COLO829 (cell line): ENCODE measurements at places on chromosomes 5 and 9.
A peak's percentile ranks its signal among the peaks of the same experiment; 100 is the strongest.

DNA sequence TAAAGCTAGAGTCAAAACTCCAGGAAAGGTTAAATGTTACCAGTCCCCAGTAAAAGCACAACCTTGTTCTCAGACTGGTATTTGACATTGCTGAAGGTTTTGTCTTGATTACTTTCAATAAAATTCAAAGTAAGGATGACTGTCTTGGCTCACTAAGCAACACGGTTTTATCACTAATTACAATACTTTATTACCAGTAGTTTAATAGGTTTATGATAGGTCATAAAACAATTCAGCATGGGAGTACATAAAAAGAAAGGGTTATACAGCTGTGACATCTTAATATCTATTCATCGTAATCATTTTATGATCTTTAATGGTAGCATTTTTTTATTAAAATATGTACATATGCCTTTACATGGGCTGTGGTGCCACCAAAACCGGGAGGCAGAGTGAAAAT, 370.7 kb upstream of the IRX2 start:
- DNase-seq: no peak

- DNase-seq: no peak
Measured at GRCh38 chr5:179454356-179454755, 96.0 kb upstream of the RUFY1 start.

- DNase-seq: no peak
Measured at GRCh38 chr5:148880696-148881095, 54.3 kb downstream of the ADRB2 start.

- no peak for DNase-seq
Measured at GRCh38 chr5:6452622-6453504, 4.2 kb downstream of the UBE2QL1 start.

DNA sequence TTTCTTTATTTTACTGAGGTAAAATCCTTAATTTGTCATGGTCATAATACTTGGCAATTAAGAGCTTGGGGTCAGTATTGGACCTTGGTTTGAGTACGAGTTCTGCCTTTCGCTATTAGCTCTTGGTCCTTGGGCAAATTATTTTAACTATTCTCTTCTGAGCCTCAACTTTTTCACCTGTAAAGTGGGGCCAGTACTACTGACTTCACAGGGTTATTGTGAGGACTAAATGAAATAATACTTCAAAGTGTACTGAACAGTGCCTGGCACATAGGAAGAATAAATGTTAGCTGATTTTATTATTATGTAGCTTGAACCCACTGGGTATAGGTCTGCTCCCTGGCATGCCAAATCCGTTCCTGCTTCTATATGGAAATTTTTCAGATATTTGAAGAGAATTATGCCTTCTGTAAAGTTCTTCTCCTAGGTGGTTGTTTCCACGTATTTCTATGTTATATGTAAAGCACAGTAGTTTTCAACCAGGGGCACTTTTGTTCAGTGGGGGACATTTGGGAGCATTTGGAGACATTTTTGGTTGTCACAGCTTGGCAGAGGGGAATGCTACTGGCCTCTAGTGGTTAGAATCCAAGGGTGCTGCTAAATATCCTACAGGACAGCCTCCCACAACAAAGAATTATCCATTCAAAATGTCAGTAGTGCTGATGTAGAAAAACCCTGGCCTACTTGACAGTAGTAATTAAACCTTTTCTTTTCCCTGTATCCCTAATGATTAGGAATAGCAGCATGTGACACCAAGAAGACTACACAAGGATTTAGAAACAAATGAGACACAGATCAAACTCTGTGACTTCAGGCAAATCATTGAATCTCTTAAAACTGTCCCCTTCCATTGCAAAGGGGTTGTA, 4.5 kb downstream of the RCL1 start:
- DNase-seq: no peak

DNA sequence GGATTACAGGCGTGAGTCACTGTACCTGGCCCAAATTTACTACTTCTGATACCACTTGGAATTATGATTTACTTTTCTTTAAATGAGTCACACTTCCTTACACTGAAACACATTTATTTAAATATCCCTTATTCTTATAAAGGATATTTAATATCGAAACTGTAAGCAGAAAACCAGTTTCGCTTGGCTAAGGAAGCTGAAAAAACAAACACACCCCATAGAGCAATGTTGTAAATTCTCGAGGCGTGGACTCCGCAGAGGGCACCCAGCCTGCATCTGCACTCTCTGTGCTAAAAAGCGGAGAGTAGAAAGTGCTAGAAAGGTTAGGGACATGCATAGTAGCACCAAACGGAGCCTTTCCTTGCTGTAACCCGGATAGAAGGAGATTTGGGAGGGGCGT, 86.5 kb downstream of the HMCN2 start:
- DNase-seq: no peak

GRCh38 chr5:156815988-156816599, 34.0 kb upstream of the PPP1R2B start:
- DNase-seq: peak; percentile 42

GRCh38 chr9:129895376-129896268, 60.4 kb downstream of the USP20 start:
- DNase-seq: no peak

- no peak for DNase-seq
Measured at GRCh38 chr9:137160716-137161557, 8.9 kb downstream of the LRRC26 start.

DNA sequence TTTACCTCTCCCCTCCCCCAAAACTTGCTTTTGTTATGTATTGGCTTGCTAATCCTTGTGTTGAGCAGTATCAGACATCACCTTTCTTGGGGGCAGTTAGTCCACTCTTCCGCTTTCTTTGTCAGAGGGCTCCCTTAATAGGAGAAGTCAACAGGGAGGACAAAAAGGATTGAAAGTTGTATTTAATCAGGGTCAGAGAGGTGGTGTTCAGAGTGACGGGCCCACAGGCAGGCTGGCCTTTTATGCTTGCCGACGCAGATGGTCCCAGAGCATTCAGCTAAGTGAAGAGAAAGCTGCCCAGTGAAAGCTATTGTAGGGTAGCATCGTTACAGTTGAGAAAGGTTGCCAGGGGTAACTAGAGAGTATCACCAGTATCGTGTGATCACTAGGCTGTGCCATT, 131.1 kb downstream of the ZCCHC7 start:
- no peak for DNase-seq

DNA sequence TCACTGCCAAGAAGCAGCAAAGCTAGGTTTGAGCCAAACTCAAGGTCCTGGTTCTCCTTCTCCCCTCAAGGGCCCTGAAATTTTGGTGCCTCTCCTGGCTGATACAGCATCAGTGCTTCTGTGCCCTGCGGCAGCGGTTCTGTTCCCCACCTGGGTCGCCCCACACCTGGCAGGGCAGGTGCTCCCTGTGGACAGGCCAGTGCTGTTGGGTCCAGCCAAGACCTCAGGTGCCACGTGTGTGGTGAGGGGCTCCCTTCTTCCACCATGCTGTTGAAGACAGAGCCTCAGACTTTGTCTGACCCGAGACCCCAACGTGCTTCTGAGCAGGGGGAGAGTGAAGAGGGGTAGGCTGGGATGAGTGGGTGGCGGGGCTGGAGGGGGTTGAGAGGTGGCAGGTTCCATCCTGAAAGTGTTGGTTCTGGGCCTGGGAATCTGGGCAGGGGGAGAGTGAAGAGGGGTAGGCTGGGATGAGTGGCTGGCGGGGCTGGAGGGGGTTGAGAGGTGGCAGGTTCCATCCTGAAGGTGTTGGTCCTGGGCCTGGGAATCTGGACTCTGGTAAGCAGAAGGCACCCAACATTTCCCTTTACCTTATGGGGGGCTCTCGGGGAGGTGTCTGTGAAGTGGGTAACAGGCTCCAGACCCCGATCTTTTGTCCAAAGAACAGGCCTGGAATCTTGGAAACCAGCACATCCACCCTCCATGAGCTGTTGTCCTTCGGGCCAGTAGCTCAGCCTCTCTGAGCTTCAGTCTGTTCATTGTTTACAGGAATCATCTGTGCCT, 2.3 kb downstream of the PLEKHG4B start:
- no peak for DNase-seq

GRCh38 chr5:172875505-172876279, 41.6 kb downstream of the ERGIC1 start:
- no peak for DNase-seq

- DNase-seq: no peak
Measured at GRCh38 chr9:97861148-97861475, 8.1 kb downstream of the FOXE1 start.

GRCh38 chr5:149550594-149551226, 529 bp downstream of the CSNK1A1 start:
- DNase-seq: no peak

DNA sequence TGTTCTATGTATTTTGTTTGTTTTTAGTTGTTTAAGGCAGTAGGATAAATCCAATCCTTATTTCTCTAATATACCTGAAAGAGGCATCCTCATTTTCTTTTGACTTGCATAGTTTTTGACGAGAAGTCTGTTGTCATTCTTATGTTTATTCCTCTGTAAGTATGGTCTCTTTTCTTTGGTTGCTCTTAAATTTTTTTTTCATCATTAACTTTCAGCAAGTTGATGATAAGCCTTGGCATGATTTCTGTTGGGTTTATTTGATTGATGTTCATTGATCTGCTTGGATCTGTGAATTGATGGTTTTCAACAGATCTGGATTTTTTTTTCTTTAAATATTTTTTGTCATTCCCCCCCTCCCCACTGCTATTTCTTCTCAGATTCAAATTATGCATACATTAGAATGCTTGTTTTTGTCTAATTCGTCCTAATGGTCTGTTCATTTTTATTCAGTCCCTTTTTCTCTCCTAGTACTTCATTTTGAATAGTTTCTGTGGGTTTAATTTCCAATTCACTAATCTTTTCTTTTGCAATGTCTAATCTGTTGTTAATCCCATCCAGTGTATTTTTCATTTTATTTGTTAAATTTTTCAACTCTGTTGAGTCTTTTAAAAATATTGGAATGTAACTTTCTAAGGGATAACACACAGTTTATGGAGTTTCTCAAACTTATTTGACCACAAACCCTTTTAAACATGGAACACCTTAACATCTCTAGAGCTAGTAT, 495.9 kb downstream of the CSNK1G3 start:
- DNase-seq: no peak

DNA sequence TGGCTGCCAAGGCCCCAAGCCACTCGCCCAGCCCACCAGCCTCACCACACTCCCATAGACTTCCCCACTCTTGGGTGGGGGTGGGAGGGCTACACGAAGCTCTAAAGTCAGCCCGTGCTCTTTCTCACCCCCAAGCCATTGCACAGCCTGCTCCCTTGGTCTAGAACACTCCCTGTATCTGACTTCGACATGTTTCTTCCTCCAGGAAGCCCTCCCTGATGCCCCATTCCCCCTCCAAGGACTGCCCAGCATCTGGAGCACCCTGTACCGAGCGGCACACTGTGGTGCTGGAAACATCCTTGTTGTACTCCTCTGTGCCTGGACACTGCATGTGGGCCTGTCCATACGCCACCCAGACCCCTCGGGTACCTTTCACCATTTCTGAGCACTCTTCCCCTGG, 49.4 kb upstream of the KCNMB1 start:
- DNase-seq: no peak

DNA sequence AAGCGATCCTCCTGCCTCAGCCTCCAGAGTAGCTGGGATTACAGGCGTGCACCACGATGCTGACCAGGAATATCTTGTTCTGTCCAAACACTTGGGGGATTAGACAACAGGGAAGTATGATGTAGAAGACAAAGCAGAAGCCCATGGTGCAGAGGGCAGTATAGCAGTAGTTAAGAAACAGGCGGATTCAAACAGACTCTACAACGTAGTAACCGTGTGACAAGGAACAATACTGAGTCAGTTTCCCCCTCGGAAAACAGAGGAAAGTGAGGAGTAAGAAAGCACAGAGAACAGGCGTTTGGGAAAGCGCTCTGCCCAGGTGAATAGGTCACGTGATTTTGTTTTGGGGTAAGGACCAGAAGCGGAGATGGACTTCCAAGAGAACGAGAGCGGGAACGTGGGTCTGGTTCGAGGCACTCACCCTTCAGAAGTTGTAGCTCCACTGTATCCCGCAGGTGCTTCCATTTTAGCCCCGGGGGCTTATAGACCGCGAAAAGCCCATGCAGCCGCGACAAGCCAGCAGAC, 306 bp downstream of the TRUB2 start:
- DNase-seq: no peak

DNA sequence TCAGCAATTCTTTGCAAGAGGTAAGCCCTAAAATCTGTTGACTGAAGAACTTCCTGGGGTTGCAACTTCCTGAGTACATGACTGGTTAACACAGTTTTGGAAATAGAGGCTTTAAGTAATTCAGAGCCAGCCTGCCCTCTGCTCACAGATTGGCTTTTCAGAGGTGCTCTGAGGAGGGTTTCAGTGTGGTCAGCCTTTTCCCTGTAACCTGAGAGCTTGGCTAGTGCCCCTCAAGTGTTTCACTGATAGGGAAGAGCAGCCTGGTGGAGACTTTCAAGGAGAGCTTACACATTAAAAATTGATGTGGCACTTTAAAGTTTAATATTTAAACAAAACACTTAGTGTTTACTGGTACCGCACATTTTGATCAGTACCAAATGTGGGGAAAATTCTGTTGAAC, 56.7 kb upstream of the FOXB2 start:
- no peak for DNase-seq

DNA sequence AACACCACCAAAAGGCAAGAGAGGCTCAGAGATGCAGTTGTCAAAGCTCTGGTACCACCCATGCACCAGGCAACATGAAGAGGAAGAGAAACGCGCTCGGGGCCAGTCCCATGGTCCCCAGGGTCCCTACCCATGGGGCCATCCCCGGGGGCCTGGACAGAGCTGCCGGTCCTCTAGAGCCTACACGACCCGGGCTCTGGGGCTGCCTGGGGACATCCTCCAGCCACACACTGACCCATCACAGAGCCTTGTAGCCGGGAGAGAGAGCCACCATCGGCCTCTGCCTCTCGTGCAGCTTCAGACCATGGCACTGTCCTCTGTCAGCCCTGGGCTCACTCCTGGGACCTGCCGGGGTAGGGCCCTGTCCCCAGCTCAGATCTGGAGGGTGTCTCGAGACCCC, 23.7 kb downstream of the VAV2 start:
- DNase-seq: no peak

DNA sequence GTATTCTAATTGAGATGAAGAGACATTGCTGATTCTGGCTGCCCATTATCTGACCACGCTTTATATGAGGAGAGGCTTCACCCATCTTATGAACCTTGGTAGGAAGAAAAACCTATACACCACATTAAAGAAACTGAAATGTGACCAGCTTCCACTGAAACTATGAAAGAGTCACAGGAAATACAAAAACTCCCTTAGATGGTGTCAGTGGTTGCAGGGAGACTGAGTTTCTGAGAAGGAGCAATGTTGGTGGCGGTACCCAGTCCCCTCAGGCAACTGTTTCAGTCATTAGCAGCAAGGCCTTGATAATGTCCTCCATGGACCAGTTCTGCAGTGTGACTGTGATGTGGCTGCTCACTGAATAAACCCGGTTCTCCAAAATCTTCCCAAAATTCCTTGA, 110.5 kb upstream of the FTMT start:
- no peak for DNase-seq

- no peak for DNase-seq
Measured at GRCh38 chr9:70998962-70999361, 122.5 kb downstream of the TRPM3 start.

GRCh38 chr5:67215519-67216471, 19.2 kb upstream of the CD180 start:
- peak; percentile 6 for DNase-seq

GRCh38 chr9:129318121-129319075, 140.3 kb upstream of the IER5L start:
- DNase-seq: no peak

GRCh38 chr5:130546211-130546610, 618.8 kb downstream of the HINT1 start:
- no peak for DNase-seq
